ENCODE measurements at places on chromosomes 6 and 20.

DNA sequence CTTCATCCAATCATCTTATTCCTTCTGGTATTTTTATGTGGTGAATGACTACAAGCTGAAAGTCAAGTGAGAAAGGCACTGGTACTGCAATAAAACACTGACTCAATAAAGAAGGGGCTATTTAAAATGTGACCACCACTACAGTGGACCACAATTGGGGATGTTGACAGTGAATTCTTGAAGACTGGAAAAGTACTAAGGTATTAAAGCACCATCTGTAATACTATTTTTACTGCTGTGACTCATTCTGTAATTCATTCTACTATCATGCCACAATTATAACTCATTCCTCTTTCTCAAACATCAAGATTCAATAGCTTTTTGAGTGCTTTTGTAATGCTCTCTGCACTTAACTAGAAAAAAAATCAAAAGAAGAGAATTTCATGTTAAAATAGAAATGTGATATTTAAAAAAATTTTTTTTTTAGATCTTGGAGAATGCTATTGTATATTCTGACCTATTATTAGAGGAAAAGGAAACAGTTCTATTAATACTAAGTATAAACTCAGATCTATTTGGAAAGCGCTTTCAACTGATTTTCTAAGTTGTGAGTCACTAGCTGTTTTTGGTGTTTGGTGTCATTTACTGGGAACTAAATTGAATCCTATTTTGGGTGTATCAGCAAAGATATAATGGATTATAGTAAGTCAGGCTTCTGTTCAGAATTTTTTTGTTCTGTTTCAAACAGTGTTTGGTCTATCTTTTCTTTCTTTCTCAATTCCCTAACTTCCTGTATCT lies 104.7 kb upstream of the TMEM170B start:
- DNase-seq: no peak

GRCh38 chr6:16904957-16905356 lies 143.7 kb upstream of the ATXN1 start:
- no peak for DNase-seq

GRCh38 chr6:123430970-123431369 lies 205.8 kb downstream of the TRDN start:
- DNase-seq: no peak

DNA sequence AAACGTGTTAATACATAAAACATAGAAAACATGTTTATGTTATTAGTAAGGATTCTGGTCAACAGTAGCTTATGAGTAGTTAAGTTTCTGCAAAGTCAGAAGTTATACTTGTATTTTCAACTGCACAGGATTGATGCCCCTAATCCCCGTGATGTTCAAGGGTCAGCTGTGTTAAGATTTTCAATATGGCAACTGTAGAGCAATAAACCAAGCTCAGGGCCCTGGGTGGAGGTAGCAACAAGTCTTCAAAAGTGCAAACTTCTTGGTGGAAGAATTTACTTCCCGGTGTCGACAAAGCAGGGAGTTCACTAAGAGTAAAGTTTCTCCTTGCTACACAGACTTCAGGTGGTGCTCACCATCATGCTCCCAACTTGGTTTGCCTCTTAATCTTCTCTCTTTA lies 4.1 kb upstream of the BCAS1 start:
- DNase-seq: no peak

DNA sequence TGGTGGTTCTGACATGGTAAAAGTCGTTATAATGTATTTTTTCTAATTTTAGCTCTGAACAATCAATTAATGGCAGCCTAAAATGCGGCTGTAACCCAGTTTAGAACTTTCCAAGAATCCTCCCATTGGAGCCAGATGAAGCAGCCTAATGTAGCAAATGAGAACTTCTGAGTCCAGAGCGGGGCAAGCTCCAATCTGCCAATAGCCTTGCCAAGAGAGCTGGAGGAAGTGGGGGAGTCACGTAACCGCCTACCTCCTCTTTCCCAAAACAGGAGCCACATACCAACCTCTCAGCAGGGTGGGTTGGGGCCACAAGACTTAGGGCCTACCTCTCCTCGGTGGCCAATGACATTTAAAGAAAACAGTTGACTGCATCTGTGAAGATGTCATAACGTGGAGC lies 230.6 kb downstream of the SOD2 start:
- no peak for DNase-seq

DNA sequence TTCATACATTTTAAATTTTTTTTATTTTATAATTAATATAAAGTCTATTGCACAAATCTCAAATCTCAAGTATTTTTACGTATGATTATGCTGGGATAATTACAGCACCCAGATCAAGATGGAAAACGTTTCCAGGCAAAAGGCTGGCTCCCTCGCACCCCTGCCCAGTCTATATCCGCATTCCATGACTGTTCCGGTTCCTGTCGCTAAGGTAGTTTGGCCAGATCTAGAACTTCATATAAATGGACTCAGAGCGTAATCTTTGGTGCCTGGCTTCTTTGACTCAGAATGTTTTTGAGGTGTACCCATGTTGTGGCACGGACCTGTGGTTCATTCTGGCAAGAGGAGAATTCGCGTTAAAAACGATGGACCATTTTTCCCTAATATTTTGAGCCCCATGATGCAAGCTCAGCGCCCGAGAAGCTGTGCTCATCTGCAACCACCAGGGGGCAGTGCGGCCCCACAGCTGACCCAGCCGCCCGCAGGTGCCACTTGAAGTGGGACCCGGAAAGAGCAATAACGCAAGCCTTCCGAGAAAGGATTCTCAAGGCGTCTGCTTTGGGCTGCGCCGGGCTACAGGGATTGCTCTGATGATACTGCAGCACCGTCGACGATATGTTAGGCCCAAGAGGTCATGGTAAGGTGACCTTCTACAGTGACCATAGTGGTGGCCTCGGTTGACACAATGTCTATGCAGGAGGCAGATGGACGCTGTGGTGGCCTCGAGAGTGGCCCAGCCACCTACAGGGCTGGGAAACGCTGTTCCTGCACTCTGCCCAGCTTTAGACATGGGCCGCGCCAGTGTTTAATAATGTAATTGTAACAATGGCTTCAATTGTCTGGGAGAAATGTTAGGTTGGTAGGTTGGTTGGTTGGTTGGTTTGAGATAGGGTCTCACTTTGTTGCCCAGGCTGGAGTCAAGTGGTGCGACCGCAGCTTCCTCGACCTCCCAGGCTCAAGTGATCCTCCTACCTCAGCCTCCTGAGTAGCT lies 160.1 kb downstream of the ZMYND8 start:
- peak; percentile 23 for DNase-seq

DNA sequence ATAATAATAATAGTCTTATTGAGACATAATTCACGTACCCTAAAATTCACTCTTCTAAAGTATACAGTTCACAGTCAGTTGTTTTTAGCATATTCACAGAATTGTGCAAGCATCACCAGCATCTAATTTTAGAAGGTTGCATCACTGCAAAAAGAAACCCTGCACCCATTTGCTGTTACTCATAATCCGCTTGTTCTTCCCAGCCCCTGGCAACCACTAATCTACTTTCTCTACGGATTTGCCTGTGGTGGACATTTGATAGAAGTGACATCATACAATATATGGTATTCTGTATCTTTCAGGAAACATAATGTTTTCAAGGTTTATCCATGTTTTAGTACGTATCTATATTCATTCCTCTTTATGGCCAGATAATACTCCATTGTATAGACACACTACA lies 41.5 kb upstream of the FAM184A start:
- DNase-seq: no peak

- DNase-seq: no peak
Measured at GRCh38 chr6:119627908-119628669, 278.5 kb upstream of the MAN1A1 start.

DNA sequence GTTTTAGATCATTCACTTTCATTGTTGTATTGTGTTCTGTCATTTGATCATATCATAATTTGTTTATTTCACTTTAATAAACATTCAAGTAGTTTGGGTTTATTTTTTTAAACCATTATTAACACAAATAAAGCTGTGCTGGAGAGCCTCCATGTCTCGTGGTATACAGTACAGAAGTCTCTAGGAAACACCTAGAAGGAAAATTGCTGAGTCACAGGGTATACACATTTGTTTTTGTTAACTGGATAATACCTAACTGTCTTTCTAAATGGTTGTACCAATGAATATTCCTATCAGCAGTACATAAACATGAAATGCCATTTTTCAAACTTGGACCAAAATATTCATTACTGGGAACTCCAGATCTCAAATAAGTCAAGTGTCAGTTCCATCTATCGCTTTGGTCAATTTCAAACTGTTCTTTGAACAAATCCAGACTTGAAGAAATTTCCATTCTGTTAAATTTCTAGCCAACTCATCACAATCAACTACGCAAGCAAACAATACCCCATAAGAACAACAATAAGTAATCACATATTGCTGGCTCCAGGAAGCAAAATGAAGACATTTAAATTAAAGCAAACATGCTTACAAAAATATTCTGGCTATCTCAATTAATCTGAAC lies 138.1 kb downstream of the ATXN1 start:
- DNase-seq: no peak

GRCh38 chr20:38726804-38727606 lies 2.7 kb downstream of the SLC32A1 start:
- DNase-seq: peak; percentile 23

DNA sequence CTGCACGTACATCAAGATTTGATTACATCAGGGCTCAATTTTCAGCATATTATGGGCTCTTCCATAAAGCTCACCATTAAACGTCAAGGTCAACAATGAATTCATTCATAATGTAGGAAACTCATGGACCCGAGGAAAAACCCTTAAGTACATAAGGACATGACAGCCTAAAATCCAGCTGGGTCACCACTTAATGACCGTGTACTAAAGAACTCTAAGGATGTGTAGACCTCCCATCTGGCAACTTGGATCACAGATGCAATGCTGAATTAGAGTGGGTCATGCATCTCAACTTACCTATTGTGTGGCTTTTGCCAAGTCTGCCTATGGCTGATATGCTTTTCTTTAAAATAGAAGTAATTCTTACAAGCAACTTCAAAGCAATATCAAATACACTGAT lies 26.7 kb upstream of the DEFB112 start:
- no peak for DNase-seq

GRCh38 chr6:50714487-50715379 lies 1.4 kb downstream of the TFAP2D start:
- DNase-seq: no peak

- DNase-seq: no peak
Measured at GRCh38 chr6:170262489-170263088, 28.3 kb downstream of the DLL1 start.

DNA sequence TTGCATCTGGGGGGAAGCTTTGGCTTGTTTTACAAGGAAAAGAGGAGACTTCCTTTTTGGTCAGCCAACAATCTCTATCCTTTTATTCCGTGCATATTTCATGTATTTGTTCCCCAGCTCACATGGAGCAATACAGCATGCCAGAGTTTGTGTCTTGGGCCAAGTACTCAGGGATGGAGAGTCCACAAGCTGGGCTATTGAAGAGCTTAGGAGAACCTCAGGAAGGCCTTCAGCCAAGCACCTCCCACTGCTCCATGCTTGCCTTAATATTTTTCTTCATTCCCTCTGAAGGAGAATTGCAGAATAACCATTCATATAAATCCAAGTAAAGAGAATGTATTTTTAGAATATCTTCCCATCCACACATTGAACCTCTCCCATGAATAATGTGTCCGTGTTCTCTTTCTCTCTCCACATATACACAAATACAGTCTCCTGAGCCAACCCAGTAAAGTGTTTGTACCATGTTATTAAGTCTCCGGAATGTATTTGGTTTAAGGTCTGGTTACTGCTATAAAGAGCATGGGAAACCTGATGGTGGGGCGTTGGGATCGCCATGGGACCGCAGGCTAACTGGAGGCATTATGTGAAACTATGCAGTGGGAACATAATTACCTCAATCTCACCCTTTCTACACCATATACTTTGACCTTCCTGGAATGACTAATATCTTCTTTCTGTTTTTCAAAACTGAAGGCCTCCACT lies 3.0 kb downstream of the LAMA4 start:
- DNase-seq: no peak

GRCh38 chr6:127343809-127344659 lies 625 bp upstream of the ECHDC1 start:
- DNase-seq: no peak

GRCh38 chr20:50987493-50988210 lies 29.0 kb downstream of the MOCS3 start:
- peak; percentile 25 for DNase-seq

GRCh38 chr20:3998998-3999397 lies 16.4 kb downstream of the RNF24 start:
- no peak for DNase-seq

- DNase-seq: no peak
Measured at GRCh38 chr6:76861403-76861802, 601.9 kb downstream of the HTR1B start.

GRCh38 chr20:1001116-1001515 lies 995 bp downstream of the RSPO4 start:
- no peak for DNase-seq

GRCh38 chr6:119077391-119077642 lies 1.1 kb downstream of the FAM184A start:
- DNase-seq: no peak

DNA sequence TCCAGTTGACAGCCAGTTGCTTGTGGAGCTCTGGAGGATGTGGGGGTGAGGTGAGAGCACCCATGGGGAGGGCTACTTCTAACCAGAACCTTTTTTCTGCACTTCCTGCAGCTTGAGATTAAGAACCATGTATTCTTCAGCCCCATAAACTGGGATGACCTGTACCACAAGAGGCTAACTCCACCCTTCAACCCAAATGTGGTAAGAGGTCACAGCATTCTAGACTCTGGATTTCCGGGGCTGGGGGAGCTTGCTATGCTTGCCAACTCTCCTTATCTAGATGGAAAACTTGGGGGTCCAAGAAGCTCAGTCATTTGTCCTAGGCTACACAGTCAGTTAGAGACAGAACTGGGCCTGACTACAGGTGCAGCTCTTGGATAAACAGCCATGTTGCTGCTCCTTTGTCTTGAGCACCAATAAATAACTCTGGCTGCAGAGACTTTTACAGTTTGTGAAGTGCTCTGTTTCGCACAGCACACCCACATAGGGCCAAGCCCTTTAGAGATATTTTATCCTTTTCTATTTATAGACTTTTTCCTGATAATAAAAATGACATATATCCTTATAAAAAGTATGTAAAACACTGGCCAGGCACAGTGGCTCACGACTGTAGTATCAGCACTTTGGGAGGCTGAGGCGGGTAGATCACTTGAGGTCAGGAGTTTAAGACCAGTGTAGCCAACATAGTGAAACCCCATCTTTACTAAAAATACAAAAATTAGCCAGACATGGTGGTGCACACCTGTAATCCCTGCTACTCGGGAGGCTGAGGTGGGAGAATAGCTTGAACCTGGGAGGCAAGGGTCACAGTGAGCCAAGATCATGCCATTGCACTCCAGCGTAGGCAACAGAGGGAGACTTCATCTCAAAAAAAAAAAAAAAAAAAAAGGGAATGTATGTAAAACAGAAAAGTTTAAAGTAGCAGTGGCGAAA lies 10.6 kb upstream of the IFT52 start:
- no peak for DNase-seq

GRCh38 chr6:69719602-69720193 lies 77.1 kb downstream of the LMBRD1 start:
- no peak for DNase-seq
